ENCODE measurements at places on chromosomes 16 and 17.

DNA sequence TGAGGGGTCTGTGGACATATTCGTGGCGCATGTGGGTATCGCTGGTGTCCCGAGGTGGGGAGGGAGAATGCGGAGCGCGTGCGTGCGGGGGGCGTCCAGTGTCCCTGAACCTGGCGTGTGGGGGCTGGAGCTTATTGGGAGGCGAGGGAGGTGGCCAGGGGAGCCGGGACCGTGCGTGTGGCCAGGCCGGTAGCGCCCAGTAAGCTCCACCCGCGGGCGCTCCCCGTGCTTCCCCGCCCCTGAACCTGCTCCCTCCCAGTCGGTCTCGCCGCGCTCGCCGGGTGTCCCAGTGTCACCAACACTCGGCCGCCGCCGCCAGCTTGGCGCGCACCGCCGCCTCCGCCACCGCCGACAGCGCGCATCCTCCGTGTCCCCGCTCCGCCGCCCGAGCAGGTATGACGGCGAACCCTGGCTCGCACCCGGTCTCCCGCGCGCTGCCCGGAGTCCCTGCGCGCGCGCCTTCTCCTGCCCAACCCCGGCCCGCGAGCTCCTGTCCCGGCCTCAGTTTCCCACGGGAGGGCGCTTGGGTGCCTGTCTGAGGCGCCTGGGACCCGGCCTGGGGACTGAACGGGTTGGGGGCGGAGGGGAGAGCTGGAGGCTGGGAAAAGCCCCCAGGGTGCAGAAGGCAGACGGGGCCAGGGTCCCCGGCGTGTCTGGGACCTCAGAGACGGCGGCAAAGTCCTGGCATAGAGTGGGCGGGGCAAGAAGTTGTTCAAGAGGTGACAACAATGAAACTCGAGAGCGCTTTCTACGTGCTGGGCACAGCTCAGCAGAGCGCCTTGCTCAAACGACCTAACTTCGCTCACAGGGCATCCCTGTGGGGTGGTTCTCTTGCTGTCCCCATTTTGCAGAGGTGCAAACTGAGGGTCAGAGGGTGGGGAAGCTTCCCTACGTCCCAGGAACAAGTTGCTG, at the start of gene SCNN1B:
Gene SCNN1B (plus strand): TSS at position 258 of the 912 bp plus-strand sequence. CDS start 46,298 bp downstream, outside the sequence.
- no peak for DNase-seq

GRCh38 chr16:31196324-31197088, 6.1 kb downstream of the PYCARD start:
- no peak for DNase-seq

DNA sequence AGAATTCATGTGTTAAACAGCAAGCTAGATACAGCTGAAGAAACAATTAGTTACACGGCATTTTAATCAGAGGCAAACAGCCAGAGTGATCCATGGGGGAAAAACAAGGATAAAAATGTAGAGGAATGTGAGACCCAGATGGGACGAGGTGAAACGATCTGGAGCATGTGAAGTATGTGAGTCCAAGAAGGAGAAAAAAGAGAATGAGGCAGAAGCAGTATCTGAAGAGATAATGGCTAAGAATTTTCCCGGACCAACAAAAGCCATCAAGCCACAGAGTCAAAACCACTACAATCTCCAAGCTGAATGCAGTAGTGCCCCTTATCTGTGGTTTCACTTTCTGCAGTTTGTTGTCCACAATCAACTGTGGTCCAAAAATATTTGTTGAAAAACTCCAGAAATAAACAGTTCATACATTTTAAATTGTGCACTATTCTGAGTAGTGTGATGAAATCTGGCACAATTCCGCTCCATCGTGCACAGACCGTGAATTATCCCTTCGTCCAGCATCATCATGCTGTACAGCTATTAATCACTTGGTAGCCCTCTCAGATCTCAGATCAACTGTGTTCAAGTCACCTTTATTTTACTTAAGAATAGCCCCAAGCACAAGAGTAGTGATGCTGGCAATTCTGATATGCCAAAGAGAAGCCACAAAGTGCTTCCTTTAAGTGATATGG, 18.8 kb downstream of the MYH10 start:
- no peak for DNase-seq

GRCh38 chr16:83335076-83335475, 472.7 kb upstream of the HSBP1 start:
- DNase-seq, result no peak

DNA sequence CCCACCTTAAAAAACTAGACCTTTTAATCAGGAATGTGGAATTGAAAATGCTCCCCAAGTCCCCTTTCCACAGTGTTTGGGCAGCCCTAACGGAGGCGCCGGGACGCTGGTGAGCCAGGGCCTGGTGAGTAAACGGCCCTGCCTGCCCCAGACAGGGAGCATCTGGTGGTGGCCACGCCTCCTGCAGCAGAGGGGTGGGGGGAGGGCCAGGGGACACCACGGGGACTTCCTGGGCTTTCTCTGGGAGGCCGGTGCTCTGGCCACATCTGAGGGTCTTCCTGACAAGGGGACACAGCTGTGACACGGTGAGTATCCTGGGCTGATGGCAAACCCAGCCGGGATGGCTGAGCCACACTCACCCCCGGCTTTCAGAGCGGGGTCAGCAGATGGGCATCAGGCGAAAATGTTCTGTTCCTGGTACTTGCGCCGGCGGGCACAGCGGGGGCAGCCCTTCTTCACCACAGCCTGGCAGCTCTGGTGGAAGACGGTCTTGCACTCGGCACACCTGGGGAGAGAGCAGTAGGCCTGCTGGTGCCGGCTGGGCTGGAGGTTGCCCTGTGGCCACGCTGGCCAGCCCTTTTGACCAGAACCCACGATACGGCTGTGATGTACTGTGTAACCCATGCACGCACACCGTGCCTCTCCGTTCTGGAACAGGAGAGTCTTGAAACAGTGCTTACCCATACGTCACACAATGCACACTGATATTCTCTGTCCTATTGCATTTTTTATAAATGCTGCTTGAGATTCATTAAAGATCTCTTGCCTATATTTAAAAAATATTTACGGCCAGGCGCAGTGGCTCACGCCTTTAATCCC, 5.0 kb upstream of the ARHGAP27 start:
- DNase-seq, result no peak

Data from inflammatory macrophage treated with lipopolysaccharide for 1 hour (primary cell).